ENCODE measurements at places on chromosomes 6 and 20. TPM values are rescaled to one million over a fixed set of nuclear protein-coding genes. Genes with fewer than 3 reads are reported as not detected.

The OPRL1 gene
- 1.1 TPM for polyA plus RNA-seq

The RAET1G gene
- 1.4 TPM for polyA plus RNA-seq

The TRAPPC3L gene
- polyA plus RNA-seq = 0.53 TPM

The ALDH8A1 gene
- 30.9 TPM for polyA plus RNA-seq

The SUMO4 gene
- polyA plus RNA-seq = 1.0 TPM

The FGD2 gene
- 2.5 TPM for polyA plus RNA-seq

The DEFB132 gene
- 0.07 TPM for polyA plus RNA-seq

The OR2B6 gene
- not detected for polyA plus RNA-seq

The PPT2 gene
- polyA plus RNA-seq = 40.9 TPM

Measured in left kidney (tissue), 8 donors.